Peyer's patch (tissue), 4 donors: ENCODE measurements at places on chromosomes 5 and 9. TPM values are rescaled to one million over a fixed set of nuclear protein-coding genes. Genes with fewer than 3 reads are reported as not detected.
A peak's percentile ranks its signal among the peaks of the same experiment; 100 is the strongest.

The PRUNE2 gene
- total RNA-seq: 15.6 TPM

The CMYA5 gene
- 1.1 TPM for total RNA-seq

The HCN1 gene
- total RNA-seq: not detected

The ENDOG gene
- 9.9 TPM for total RNA-seq

The ECM2 gene
- 10.7 TPM for total RNA-seq

The PCDHGA3 gene
- 0.76 TPM for total RNA-seq

The EFNA5 gene
- total RNA-seq: not detected

DNA sequence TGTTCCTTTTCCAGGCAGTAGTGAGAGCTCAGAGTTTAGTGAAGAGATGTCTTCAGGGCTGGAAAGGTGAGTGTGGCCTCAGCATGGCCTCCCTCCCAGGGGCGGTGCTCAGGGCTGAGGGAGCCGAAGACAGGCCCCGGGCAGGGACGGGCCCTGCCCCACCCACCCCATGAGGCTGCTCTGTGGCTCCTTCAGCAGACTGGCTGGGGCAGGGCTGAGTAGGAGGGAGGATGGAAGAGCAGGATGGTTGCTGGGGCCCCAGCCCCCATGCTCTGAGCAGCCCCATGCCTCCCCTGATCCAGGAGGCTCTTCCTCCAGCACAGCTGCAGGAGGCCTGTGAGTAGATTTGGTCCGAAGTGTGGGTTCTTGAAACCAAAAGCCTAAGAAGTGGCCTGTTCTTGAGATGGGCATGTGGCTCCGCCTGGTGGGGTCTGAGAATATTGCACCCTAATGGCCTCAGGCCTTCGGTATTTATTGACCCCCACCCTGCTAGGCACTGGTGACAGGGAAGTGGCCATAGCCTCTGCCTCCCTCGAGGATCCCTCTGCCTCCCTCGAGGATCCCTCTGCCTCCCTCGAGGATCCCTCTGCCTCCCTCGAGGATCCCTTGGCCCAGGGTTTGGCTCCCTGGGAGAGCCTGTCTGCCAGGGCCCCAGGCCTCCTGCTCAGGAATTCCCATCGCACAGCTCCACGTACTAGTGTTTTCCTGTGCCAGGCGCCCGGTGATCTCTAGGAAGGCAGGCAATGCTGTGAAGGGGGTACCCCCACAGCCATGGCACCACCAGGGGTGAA, 65.4 kb upstream of the GARNL3 start:
- DNase-seq: peak; percentile 92
- H3K4me3 ChIP-seq: no peak overlapping the region
- H3K36me3 ChIP-seq: no peaks in the 10 kb centered on the region
- H3K27ac ChIP-seq: peak overlapping the region; percentile 67
- no peaks in the 10 kb centered on the region for H3K4me1 ChIP-seq

DNA sequence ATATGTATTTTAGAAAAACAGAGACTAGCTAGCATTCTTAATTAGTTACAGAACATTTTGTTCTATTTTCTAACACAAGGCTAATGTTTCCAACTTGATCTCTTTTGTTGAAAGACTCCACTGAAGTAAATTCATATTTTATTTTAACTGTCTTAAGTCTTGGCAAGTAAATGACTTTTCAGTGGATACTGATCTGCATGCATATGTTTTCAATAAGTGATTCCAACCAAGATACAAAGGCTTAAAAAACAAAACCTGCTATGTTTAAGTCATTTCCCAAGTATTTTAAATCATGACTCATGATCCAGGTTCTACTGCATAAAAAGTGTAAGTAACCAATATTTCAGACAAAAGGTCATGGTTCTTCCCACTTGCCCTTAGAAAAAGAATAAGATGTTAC, 5.7 kb downstream of the CDO1 start:
- H3K27ac ChIP-seq: no peak overlapping the region
- DNase-seq: no peak
- no peaks in the 10 kb centered on the region for H3K36me3 ChIP-seq
- no peaks in the 10 kb centered on the region for H3K4me1 ChIP-seq

DNA sequence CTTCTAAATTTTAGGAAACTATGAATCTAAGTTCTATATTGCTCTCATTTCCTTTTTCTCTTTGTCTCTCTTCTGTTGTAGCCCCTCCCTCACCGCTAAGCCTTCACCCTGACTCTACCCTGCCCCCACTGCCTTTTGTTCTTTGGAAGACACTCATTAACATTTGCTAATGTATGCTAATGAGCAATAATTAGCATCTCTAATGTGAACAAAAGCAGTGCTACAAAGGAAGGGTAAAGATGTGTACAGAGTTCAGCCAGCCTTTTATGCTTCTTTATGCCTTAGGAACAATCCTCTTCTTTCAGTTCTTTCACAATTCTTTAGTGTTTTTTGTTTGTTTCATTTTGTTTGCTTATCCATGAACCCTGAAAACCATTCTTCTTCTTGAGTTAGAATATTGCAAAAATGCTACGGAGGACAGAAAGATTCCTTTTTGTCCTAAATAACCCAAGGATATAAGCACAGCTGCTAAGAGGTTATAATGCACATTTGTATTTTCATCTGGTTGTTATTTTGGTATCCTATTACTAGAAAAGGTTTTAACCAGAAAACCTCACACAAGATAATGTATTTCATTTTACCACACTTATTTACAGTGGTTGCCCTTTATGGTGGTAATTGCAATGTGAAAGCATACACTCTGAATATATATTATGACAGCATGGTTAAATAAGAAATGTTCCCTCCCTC, 159.3 kb downstream of the TMC1 start:
- no peak for DNase-seq
- H3K27ac ChIP-seq: no peak overlapping the region
- H3K27me3 ChIP-seq: no peaks in the 10 kb centered on the region
- H3K36me3 ChIP-seq: no peaks in the 10 kb centered on the region
- no peaks in the 10 kb centered on the region for H3K4me1 ChIP-seq

GRCh38 chr5:127451096-127451495, 66.3 kb upstream of the PRRC1 start:
- no peak overlapping the region for H3K27ac ChIP-seq
- no peak overlapping the region for H3K4me3 ChIP-seq
- no peak for DNase-seq
- no peaks in the 10 kb centered on the region for H3K27me3 ChIP-seq
- H3K36me3 ChIP-seq: no peaks in the 10 kb centered on the region

GRCh38 chr5:39176759-39177630, 42.4 kb downstream of the FYB1 start:
- H3K36me3 ChIP-seq: no peaks in the 10 kb centered on the region
- no peaks in the 10 kb centered on the region for H3K27me3 ChIP-seq
- H3K4me1 ChIP-seq: no peaks in the 10 kb centered on the region
- peak overlapping the region; percentile 58 for H3K27ac ChIP-seq

DNA sequence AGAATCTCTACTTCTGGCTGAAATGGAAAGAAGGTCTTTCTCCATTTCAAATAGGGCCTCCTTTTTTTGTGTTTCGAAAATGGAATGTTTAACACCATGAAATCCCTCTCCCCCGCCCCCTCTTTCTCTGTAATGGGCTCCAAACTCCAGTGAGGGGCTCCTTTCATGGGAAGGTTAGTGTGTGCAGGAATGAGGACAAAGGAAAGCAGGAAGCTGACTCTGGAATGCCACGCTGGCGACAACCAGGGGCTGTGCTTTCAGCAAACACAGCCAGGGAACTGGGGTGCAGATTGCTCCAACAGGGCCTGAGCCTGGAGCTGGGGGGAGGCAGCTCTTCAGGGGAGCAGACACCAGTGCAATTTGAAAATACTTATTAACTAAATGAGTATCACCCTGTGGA, 82.8 kb downstream of the CRB2 start:
- H3K27ac ChIP-seq: no peak overlapping the region
- H3K4me3 ChIP-seq: no peak overlapping the region
- no peaks in the 10 kb centered on the region for H3K27me3 ChIP-seq
- DNase-seq: no peak
- H3K36me3 ChIP-seq: no peaks in the 10 kb centered on the region

DNA sequence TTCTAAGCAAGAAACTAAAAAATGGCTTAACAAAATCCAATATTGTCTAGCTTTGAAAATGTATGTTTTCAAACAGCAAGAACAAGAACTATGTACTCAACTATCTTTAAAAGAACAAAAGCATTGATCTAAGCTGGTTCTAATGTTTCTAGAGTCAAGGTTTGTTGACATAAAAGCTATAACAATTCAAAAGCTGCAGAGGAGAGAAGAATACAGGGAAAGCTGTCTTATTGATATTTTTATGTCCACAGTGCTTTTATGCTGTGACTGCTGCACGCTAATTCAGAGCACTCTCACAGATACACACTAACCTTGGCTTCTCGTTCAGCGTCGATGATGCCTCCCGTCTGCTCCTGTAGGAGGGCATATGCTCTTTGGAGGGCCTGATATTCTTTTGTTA, 129.5 kb upstream of the DPYSL3 start:
- H3K27ac ChIP-seq: no peak overlapping the region
- no peak for DNase-seq
- no peaks in the 10 kb centered on the region for H3K36me3 ChIP-seq
- H3K27me3 ChIP-seq: no peaks in the 10 kb centered on the region
- no peaks in the 10 kb centered on the region for H3K4me1 ChIP-seq

- DNase-seq: no peak
- no peak overlapping the region for H3K27ac ChIP-seq
- no peaks in the 10 kb centered on the region for H3K4me1 ChIP-seq
- H3K36me3 ChIP-seq: no peaks in the 10 kb centered on the region
- H3K27me3 ChIP-seq: no peaks in the 10 kb centered on the region
- H3K4me3 ChIP-seq: no peak overlapping the region
These were observed 23.0 kb downstream of the FRRS1L start for GRCh38 chr9:109143881-109144562.

DNA sequence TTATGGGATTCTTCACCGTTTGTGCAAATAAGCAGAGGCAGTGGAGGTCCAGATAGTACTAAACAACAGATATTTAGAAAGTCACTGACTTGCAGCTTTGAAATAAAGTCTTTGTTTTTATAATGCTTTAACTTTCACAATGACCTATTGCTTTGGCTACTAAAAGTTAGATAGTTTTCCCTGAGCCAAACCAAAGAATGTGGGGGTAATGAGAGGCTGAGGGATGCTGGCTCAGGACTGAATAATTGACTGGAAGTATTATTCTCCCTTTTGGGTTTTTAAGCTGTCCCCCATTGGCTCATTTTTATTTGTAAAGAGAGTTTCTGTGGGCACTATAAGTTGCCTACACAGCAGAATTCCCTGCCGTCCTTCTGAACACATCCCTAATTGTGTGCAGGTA, 99.2 kb upstream of the ACTBL2 start:
- no peak overlapping the region for H3K27ac ChIP-seq
- no peaks in the 10 kb centered on the region for H3K27me3 ChIP-seq
- no peak for DNase-seq
- no peaks in the 10 kb centered on the region for H3K36me3 ChIP-seq
- H3K4me1 ChIP-seq: no peaks in the 10 kb centered on the region
